NCI-H2081 (cell line): ENCODE measurements at places on chromosomes 13 and 19.

DNA sequence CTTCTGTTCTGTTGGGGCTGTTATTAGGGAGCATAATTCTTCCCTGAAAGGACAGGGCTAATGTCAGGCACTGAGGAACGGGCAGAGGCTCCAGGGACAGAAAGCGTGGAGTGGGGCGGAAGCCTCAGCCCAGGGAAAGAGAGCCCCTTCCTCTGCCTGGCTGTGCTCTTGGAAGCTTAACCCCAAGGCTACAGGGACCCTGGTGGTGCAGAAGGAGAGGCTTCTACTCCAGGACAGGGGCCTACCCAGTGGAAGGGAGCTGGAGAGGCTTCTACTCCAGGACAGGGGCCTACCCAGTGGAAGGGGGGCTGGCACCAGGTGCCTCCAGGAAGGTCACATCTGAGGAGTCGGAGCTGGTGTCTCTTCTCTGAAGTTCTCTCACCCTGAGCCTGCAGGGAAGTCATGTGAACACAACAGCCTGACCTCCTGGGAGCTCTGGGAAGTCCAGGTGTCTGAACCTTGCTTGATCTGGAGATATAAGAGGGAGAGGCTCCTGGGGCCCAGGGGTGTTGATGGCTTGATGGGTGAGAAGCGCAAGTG is 159.5 kb upstream of the SOX1 start:
- DNase-seq = no peak

DNA sequence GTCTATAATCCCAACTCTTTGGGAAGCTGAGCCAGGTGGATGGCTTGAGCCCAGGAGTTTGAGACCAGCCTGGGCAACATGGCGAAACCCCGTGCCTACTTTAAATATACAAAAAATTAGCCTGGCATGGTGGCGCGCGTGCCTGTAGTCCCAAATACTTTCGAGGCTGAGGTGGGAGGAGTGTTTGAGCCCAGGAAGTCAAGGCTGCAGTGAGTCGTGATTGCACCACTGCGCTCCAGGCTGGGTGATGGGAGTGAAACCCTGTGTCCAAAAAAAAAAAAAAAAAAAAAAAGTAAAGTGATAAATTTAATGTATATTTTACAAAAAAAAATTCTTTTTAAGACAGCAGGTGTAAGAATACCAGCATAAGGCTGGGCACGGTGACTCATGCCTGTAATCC is 17.6 kb downstream of the TMEM38A start:
- no peak for DNase-seq

DNA sequence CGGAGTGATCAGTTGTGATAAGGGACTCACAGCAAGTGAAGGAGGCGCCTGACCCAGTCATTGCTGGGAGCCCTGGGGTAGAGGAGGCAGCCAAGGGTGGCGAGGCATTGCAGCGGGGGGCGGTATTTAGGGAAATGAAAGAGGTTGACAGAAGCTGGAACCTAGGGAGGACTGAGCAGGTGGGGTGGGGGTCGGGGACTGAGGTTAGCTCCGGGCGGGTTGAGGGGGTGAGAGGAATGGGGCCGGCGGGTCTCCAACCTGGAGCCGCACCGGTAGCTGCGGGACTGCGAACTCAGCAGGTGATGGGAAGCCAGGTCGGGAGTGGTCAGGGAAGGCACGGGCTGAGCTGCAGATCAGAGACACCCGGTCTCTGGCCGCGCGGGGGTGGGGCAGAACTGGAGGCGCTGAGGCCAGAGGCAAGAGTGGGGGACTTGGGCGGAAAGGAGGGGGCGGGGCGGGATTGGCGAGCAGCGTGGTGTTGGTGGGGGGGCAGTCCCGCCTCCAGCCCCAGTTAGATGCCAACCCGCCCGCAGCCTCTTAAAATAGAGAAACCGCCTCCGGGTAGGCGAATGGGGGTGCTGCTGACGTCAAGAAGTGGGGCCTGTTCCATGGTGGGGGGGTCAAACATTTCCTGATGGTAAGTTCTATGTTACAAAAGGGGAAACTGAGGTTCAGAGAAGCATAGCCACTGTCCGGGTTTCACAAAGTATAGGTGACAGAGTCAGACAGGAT is 1.5 kb downstream of the MAST3 start:
- no peak for DNase-seq

- no peak for DNase-seq
Measured at GRCh38 chr13:75569576-75569975, 20.0 kb downstream of the UCHL3 start.

DNA sequence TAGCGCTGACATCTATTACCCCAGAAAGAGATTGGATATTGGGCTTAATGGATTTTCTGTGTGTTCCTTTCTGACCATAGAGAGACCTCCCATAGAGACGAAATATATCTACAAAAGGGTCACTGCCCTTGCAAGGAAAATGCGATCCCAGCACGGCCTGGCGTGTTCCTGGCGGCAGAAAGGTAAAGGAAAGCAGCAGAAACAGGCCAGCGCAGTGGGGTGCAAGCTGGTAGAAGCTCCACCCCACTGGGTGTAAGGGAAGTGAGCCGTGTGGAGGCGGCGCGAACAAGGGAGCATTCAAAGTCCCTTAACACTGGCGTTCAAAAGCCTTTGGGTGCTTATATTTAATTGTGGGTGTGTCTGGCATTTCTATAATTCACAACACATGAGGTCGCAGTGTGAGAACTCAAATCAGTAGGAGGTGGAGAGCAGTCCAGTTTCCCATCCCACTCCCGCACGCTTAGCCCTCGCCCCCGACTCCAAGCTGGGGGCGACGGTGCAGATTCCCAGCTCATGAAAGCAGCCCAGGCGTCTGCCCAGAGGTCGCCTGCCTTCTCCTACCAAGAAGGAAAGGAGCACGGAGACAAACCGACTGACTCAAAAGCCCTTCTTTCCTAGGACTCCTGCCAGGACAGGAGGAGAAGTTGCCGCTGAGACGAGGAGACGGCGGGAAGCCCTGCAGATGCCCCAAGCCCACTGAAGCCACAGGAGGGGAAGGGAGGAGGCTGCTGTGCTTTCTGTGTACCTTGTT is 478.4 kb downstream of the FOXO1 start:
- DNase-seq = no peak

DNA sequence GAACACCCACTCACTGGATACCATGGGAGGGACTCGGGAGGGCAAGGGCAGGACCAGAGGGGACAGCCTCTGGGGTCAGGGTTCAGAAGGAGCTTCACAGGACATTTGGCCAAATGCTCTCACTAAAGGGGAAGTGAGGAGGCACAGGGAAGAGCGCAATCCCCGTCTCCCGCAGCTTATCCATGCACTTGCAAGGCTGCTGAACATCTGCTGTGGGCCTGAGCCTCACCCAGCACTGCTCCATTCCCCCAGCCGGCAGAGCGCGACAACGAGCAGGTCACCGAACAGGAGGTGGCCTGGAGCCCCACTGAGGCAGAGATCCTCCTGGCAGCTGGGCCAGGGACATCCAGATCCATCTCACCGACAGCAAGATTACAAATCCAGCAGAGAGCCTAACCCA is 23.3 kb downstream of the ELAVL1 start:
- no peak for DNase-seq

DNA sequence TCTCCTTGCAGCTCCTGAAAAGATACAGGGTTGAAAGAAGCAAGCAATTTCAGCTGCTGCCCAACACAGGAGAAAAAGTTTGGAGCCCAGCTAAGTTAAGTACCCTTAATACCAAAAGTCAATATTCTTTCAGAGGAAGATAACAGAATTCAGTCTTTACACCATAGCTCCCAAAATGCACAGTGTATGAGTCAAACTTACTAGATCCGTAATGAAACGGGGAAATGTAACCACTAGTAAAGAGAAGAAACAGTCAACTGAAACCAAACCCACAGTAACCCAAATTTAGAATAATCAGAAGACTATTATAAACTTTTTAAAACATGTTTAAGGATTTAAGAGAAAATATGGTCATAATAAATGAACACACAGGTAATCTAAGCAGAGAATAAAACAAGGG is 45.2 kb downstream of the SUCLA2 start:
- no peak for DNase-seq

DNA sequence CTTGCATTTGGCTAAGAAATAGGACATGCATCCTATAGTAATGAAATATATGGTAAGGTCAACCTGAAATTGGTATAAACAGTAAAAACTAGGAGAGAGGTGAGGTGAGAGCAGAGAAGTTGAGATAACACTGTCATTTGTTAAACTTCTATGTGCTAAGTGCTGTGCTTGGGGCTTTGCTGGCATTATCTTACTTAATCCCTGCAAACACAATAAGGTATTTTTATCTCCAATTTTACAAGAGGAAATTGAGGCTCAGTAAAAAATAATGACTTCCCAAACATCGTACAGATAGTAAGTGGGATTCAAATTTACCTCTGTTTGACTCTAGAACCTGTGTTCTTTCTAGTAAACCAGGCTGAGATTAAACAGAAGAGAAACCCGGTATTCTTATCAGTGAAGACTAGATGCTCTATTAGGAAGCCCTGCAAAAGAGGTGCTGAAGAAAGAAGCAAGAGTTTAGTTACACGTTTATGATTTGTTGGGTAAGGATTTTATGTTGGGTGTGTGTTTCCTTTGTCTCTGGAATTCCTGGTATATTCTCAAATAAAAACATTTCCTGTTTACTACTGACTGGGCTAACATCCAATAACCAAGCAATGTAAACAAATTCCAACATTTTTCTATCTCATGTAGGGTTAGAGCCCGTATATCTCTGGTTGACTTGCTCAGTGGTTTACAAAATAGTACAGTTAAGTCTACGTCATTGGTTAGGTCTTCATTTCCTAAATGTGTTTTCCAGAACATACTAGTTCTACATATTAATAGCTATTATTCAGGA is 137.3 kb upstream of the FNDC3A start:
- DNase-seq = no peak
